GM19239 (cell line): ENCODE measurements at places on chromosomes 3 and 15.

- no peak for DNase-seq
Measured at GRCh38 chr3:127899766-127900165, 15.3 kb upstream of the KBTBD12 start.

DNA sequence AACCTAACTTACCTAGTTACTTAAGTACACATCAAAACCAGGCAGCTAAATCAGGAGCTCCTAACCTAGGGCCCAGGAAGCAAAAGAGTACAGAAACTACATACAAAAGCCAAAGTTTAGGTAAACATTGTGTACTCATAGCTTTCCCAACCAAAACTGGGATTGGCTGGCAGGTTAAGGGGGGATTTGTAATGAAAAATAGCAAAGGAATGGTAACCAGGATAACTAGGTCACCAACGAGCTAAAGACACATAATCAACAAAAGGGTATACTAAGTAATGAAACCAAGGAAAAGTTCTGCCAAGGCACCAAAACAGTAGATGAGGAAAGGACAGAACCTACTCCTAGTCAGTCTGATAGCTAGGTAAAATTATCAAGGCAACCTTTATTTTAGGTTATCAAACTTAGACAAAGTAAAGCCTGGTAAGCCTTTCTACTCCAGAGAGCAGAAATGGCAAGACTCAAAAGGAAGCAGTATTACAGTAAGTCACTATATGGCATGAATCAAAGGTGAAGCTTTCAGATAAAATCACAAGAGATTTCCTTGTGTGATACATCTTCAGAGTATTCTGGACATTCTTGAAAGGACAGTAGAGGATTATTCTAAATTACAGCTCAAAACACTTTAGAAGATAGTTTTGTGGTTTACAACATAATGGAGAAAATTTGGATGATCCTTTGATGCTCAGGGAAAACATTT, 10.2 kb downstream of the TRA2B start:
- no peak for DNase-seq

DNA sequence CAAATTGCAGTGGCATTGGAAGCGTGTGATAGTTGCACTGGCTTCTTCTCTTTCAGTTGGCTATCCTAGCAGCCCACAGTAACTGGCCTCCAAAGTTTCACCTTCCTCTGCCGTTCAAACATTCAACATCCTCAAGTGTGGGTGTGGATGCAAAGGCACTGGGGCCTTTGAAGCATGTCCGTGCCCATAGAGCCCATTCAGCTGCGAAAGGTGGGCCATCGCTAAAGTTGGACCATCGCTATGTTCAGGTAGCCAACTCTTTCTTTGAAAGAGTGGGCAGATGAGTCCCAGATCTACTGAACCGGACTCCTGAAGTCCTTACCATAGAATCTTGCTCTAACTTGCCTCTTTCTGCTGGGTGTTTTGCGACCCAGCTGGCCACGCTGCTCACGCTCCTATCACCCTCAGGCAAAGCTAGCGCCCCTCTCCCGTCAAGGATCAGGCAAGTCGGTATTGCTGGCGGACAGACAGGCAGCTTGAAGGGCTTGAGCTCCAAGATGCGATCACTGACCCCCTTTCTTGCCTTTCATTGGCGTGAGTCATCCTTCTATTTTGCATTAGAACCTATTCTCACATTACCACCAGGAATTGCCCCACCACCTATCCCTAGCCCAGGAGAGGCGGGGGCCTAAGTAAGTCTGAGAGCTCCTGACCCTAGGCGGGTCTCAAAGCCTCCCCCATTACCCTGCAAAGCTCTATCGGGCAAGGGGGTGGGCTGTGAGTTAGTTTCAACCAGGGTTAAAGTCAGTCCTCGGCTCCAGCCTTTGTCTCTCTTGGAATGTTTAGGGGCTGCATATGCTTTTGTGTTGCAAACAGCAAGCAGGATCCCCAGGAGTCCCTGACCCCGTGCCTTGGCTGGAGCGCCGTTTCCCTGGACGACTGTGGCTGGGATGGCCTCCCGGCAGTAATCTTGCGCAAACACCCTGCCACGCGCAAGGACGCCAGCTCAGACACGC, 28.7 kb downstream of the ZIC4 start:
- no peak for DNase-seq

GRCh38 chr15:98547741-98548138, 100.6 kb upstream of the IGF1R start:
- no peak for DNase-seq

DNA sequence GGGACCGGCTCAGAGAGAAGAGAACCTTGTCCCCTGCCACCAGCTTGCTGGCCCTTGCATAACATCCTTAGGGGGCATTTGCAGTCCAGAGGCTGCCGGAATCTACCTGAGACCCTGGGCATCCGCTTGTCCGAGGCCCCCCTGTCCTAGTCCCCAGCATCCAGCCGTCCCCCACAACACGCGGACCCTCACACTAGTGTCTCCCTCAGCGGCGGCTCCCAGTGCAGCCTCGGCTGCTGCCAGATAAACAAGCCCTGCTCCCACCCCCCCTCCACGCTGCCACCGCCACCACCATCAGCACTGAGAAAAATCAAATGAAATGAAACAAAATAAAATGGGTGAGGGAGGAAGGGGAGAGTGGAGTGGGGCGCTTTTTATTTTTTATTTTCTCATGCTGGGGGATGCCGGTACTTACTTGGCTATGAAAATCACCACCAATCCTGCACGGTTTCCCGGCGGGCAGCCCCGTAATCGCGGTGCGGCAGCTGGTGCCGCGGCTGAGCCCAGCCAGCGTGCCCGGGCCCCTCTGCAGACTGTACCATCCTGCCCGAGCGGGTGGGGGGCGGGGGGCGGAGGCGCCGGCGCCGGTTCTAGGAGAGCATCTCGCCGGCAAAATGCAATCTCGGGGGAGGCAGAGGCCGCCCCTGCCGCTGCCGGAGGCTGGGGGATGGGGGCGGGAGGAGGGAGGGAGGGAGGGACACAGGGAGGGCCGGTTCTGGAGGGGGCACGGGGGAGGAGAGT, at the start of gene ATP2B2:
TSS of gene ATP2B2 (minus strand) at position 537 of the 741 bp plus-strand sequence. CDS start 56,043 bp downstream, outside the sequence.
- no peak for DNase-seq

- no peak for DNase-seq
Measured at GRCh38 chr3:193812791-193813500, 219.9 kb downstream of the OPA1 start.

DNA sequence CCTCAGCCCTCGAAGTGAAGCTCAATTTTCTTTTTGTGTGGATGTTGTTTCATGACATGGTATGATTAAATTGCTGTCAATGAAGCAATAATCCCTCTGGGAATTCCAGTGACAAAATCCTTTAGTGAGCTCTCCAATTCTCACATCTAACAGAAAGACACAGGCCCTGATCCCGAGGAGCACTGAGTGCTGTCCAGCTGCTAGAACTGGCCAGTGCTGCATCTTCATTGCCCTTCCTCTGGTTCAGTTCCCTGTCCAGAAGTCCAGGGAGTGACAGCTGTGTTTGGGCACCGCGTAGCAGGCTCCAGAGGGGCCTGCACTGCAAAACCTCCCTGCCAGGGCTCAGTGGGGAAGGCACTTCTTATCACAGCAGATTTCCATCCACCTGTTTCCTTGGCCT, 516.8 kb upstream of the ATP11B start:
- DNase-seq, result no peak

DNA sequence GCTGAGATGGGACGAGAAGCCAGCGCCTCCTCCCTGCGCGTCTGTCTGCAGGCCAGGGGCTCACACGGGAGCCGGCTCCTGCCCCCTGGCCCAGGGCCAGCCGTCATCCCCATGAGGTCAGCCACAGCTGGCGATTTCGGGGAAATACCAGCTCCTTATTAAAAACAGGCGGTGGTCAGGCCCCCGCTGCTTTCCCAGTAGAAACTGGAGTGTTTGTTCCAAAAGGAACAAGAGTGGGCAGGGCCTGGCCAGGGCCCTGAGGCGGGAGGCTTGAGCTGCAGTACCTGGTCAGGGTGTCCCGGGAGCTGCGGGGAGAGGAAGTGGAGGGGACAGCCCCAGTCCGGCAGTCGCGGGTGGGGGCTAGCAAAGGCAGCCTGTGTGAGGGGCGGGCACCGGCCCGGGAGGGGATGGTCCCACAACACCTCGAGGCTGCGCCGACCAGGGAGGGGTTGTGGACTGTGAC, 17.8 kb downstream of the MYL3 start:
- DNase-seq, result no peak

- no peak for DNase-seq
Measured at GRCh38 chr3:124591699-124592098, 138.6 kb upstream of the UMPS start.

- no peak for DNase-seq
Measured at GRCh38 chr3:172087198-172087597, 47.8 kb downstream of the FNDC3B start.

DNA sequence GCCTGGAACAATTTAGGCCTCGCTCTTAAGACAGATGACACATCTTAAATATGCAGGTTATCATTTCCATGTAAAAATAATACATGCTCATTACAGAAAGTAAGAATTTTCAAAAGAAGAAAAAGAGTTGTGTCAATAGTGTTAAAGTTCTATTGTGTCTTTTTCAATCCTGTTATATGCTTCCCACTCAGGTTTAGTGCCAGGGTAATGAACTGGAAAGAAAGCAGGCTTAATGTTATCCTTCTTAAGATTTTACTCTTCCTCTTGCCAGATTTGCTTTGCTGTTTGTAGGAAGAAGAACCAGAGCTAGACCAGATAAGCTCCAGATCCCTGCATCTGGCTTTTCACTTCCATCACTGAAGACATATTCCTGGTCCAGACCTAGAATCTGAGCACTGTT, 128.6 kb downstream of the TPRG1 start:
- no peak for DNase-seq

DNA sequence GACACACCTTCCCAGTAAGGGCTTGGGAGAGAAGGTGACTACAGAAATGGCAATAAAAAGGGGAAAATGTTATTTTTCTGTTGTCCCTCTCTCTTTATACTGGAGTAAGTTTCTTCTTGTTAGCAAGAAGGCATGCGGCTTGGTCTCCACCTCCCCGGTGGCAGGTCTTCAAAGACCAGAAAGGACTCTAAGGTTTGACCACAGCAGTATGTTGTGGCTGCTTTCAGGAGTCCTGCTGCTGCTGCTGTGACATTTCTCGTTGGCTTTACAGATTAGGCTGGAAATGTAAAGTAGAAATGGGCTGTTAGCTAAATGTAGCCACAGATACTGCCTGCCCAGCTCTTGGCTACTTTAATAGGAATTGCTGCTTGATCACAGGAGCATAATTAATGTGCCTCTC, 175.8 kb upstream of the ZBTB20 start:
- DNase-seq, result no peak

DNA sequence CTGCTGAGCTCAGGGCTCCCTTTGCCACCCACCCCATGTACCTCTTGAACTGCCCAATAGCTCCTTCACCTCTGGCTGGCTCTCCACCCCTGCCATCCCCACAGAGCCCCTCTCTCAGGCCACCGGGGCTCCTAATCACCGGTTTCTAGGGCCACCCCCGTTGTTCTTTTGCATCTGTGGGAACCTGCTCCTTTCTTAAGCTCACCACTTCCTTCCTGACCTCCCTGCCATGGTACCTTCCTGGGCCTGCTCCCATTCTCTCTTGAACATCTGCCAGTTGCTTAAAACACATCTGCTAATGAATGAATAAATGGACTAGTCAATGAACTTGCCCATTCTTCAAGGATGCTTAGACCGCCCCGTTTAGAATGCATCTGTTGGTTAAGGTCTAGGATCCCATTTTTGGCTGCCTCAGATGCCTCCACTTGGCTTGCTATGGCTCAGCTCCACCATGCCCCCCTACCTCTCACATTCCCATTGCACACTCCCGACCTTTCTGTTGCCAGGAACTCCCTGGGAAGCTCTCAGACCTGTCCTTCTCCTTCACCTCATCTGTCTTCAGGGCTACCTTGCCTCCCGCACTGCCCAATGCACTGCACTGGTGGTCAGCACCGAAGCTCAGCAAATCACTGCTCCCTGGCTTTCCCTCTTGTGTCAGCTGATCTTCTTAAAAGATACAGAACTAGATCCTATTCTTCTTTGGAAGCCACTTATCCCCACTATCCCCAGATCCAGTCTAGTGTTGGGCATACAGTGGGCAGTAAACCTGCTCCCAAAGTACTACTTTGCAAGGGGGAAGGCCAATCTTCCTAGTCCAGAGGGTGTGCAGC, 9.1 kb downstream of the AMOTL2 start:
- no peak for DNase-seq

DNA sequence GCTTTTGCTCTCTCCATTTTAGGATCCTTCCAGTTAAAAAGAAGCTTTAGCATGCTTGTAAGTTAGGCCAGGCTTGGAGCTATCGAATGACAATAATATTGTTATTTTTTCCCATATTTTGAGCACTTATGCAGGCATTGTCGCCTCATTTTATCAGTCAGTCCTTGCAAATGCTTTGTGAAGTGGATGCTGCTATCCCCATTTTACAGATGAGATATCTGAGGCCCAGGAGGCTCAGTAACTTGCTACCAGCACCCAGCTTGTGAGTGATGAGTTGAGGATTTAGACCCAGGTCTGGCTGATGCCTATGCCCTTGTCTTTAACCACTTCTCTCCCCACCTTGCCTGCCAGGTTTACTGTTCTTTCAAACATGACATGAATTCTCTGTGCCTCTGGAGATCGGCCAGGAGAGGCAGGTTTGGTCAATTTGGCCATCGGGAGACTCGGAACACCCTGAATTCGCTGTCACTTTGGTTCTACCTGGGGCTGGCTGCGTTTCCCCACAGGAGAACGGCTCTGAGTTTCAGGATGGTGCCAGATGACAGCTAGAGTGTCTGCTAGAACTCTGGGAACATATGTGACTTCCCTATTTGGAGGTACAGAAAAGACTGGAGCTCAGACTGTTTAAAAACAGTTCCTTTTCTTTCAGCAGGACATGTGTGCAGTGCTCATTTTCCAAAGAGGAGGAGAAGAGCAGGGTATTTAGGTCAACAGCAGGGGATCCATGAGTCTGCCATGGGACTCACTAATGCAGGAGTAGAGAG, 25.5 kb upstream of the ZNF710 start:
- no peak for DNase-seq

DNA sequence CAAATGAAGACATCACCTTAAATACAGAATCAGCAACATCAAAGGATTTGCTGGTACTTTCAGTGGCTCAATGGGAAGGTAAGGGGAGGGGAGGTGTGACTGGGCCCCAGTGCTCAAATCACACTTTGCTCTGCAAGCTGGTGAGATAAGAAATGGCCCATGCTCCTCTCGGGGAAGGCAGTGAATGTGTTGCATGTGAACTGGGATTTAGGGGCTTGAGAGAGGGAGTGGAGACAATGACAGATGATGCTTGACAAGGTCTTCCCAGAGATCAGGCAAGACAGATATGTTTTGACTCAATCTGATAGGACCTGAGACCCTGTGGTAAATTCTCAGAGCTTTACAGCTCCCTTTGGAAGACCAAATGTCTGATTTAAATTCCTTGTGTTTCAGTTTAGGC, 233.0 kb upstream of the PROK2 start:
- DNase-seq, result no peak

DNA sequence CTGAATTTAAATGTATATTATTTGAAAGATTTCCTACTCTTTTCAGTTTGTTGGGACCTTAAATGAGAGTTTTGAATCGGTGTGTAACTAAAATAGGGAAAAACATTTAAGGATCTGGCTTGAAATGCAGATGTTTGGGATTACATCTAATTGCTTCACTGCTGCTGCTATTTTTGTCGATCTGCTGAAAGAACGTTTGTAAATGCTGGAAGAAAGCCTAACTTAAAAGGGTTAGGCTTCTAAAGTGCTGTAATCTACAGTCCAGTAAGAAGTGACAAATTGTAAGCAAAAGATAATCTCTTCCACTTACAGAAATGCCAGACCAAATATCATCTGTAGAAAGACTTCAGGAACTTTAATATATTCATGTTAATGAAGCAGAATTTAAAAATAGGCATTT, 691.6 kb downstream of the ZNF385D start:
- no peak for DNase-seq
